Dermis microvascular lymphatic vessel endothelial cell (primary cell): ENCODE measurements at places on chromosomes 5 and 9.

DNA sequence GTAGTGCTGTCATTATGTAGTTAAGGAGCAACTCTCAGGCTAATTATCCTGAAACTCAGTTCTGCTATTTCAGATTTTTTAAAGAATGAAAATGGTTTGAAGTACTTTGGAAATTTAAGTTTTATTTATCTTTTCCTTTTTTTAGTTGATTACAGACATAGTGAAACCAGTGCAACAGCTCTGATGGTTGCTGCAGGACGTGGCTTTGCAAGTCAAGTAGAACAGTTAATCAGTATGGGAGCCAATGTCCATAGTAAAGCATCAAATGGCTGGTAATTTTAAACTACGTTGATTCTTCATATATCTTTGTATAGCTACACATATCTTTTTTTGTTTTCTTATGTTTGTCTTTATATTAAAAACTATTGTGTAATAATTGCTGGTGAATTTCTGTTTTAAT, 34.9 kb downstream of the YTHDC2 start:
- DNase-seq, result no peak

DNA sequence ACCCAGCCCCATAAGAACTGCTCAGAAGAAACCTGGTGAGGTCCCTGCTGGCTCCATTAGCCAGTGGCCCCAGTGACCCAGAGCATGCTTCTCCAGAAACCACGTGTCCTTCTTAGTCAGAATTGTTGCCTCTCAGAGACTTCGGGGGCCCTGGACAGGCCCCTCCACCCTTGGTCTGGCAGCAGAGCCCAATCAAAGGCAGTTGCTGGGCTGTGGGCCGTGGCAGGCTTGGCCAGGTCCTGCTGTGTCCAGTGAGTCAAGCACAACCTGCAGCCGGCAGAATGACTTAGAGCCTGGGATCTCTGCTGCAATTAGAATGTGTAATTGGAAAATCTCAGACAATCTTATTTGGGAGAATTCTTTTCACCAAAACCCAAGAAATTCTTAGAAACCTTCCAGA, 502.0 kb upstream of the KLF4 start:
- DNase-seq, result no peak

DNA sequence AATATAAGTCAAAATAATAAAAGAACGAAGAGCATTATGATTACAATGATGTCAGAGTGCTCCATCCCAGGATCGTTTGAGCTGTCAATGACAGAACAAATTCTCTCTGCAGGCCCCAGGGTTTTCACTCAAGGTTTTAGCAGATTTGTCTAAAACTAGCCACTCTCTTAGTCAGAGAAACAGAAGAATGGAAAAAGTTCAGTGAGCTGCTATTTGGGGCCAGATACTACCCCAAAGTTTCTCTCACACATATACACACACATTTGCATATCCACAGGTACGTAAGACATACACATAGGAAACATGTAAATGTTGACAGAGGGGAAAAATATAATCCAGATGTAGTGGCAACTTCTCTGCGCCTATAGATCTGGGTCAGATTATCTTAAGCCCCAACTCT, 76.3 kb upstream of the SEMA6A start:
- no peak for DNase-seq

GRCh38 chr9:107833295-107833694, 343.7 kb upstream of the KLF4 start:
- DNase-seq, result no peak

DNA sequence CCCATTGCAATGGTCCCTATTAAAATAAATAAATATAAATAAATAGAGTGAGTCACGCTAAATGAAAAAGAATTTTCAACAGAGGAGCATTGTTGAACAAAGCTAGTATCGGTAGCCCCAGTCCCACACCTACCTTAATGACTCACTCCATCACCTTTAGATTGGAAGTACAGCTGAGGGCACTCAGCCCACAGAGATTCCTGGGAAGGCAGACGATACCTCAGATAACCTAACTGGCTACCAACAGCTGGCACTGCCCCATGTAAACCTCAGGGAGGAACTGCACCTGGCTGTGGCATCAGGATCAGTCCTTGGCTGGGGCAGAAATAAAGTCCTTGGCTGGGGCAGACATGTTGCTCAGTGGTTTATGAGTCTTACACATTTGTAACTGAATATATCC, 49.3 kb downstream of the SPRY4 start:
- no peak for DNase-seq

DNA sequence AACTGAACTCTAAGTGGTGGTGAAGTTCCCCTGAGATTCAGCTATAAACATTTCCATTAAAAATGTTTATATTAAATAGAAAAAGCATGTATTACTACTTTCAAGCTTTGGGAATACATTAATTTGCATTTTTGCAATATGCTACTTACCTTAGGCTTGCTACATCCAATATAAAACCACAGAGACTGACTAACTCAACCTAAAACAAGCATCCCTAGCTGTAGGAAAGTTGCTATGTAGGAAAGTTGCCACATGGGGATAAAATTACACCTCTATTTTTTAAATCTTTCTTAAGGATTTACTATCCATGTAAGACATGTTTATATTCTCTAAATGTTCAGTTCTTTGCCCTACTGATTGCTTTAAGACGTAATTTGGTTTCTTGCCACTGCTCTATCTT, 12.8 kb downstream of the SCAMP1 start:
- no peak for DNase-seq

DNA sequence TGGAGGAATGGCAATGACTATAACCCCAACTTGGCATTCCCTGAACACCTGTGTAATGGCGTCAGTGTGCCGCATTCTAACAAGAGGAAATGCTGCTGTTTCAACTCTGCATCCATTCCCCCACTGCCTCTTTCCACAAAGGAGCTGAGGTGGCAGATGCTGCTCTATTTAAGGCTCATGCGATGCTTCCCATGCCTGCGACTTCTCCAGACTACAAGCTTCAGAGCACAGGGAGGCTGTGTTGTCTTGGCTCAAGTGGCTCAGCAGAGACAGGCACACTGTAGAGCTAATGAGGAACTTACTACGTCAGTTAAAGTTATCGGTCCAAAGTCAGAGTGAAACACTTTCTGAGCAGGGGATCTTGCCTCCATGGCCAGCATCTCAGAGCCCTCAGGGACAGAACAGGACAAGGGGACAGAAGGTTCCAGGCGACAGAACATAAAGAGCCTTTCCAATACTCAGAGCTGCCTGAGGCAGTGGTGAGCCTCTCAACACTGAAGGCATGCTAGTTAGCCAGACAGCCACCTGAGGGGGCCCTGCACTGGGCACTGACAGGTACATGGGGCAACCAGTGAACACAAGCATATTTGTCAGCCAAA, 21.8 kb downstream of the TNIP1 start:
- DNase-seq, result no peak

DNA sequence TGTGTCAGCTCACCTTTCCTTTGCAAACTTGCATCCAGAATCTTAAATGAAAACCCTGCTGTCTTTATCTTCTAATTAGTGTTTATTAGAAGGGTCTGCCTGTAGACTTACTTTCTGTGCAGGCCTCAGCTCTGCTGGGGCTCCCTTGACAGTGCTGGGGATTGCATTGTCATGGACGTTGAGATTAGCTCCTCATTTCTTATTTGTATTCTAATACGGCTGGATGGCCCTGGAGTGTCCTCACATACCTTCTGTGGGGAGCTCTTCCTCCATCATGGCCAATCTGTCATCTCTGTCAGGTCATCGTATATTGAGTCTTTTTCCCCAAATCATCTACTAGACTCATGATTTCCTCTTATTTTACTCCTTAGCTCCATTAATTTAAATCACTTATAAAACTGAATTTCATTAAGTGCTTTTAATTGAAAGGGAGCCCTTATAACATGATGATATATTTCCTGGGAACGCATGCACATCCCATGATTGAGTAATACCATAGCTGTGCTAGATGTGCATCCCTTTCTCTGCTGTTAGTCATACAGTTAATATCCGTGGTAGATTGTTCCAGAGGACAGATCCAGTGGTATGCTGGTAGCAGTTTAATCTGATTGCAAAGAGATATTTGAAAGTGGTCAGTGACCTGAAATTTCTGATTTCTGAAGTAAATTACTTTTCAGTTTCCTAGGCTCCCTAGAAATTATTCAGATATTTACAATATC, 61.6 kb downstream of the ICE1 start:
- no peak for DNase-seq

GRCh38 chr9:10512144-10512543, 100.7 kb downstream of the PTPRD start:
- DNase-seq, result no peak

DNA sequence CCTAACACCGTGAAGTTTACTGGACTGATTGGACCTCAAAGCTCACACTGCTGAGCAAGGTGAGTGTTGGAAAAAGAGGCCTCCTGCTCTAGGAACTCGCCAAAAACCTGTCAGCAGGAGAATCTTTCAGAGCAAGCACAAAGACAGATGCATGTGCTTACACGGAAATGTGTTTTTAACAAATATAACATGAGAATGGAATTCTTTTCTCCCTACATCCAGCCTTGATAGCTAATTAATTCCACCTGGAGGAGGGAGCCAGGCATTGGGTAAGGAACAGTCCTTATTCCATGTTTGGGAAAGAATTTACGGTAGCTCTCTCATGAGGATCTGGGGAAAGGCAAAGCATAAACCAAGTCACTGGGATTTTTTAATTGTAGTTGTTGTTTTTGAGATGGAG, 98.8 kb downstream of the KLF4 start:
- DNase-seq, result no peak

DNA sequence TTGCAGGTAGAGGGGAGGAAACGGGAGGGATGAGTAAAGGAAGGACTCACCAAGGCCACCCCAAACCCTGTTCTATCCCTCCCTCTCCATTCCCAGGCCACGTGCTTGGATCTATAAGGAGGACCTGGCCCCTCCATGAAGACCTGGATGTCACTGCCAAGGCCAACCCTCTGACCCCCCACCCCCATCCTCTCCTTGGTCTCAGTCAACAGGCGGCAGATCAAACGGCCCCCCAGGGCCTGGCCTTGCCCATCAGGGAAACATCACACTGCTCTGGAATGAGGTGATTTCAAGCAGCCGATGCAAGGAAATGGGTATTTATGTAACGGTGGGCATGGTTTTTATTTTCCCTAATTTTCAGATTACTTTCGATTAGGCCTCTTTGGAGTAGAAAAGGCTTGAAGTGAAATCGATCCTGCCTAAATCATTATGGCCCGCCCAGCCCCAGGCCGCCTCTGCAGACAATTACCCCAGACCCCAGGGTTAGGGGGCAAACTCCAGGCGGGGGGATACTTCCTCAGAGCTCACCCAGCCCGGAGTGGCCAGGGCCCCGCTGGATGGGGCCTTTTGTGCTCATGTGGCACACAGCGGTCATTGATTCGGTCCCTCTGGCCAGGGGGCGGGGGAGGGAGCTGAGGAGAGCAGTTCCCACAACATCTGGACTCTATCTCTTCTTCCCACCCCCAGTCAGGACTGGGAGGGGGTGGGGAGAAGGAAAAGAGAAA, 125.3 kb downstream of the PHF2 start:
- no peak for DNase-seq

DNA sequence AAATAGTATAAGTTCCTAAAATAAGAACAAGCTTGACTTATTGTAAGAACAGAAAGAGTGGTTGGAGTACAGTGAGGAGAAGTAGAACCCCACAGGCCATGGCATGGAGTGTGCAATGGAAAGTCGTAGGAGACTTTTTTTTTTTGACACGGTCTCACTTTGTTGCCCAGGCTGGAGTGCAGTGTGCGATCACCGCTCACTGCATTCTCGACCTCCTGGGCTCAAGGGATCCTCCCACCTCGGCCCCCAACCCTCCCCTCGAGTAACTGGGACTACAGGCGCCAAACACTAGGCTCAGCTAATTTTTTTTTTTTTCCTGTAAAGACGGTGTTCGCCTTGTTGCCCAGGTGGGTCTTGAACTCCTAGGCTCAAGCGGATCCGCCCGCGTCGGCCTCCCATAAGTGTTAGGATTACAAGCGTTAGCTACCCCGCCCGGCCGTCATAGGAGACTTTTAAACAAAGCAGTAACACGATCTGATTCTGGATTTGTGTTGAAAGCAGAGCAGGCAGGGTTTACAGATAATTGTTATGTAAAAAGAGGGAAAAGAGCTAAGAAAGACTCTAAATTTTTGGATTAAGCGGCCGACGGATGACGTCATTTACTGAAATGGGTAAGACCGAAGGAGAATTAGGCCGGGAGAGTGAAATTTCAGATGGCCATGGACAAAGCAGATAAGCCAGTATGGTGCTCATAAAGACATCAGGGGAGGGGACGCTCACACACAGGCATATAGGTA, 752 bp downstream of the TSTD2 start:
- DNase-seq, result no peak

DNA sequence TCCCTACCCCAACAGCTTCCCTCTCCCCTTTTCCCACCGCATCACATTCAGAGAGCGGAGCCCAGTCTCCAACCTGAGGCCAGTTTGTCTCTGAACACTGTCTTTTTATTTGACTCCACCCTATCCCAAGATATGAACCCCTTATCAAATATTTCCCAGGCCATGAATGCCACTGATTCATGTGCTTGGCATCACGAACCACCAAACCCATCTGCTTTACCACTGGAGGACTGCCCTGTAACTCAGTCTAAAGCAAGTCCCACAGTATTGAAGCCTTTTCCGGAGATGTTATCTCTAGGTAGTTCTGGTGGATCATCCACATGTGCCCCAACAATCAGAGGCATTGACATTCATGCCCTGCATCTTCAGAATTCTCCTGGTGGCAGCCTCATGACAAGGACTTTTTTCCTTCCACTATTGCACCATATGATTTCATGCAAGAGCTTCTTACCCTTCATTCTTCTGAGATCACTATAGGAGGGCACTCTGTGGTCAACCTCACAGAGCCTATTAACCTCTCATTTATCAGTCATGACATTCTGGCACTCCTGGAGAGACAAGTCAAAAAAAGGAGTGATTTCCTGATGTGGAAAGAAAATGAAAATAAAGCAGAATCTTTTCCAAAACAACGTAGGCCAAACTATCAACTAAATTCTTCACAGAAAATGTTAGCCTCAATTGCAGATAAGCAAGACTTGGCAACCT, 12.3 kb upstream of the SPATA31D4 start:
- no peak for DNase-seq

GRCh38 chr9:134930398-134930797, 12.7 kb upstream of the FCN1 start:
- no peak for DNase-seq

GRCh38 chr5:134964359-134965270, 3.1 kb upstream of the CATSPER3 start:
- no peak for DNase-seq

- DNase-seq, result no peak
Measured at GRCh38 chr9:115008536-115009270, 78.3 kb upstream of the TNFSF8 start.

GRCh38 chr9:136995772-136996311, 526 bp downstream of the CLIC3 start:
- no peak for DNase-seq

GRCh38 chr5:174688441-174689354, 35.7 kb upstream of the MSX2 start:
- no peak for DNase-seq

GRCh38 chr9:35027860-35028259, 38.3 kb downstream of the DNAJB5 start:
- no peak for DNase-seq

DNA sequence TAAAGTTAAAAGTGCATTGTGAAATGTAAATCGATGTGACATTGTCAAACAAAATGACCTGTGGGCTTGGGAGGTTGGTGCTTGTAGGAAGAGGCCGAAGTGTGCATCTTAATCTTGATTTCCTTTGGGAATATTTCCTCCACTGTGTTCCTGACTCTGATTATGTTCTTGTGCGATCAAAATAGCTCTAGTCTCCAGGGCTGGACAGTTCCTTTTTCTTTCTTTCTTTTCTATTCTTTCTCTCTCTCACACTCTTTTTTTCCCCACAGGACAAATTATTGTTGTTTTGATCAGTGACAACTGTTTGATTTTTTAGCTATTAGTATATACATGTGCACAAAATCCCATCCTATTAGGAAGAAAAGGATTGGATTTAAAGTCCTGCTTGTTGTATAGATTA, 347.5 kb downstream of the ZSWIM6 start:
- no peak for DNase-seq
